ENCODE measurements at places on chromosomes 5 and 9.

GRCh38 chr9:35619800-35620158 lies 1.6 kb upstream of the CD72 start:
- DNase-seq: peak; percentile 56

DNA sequence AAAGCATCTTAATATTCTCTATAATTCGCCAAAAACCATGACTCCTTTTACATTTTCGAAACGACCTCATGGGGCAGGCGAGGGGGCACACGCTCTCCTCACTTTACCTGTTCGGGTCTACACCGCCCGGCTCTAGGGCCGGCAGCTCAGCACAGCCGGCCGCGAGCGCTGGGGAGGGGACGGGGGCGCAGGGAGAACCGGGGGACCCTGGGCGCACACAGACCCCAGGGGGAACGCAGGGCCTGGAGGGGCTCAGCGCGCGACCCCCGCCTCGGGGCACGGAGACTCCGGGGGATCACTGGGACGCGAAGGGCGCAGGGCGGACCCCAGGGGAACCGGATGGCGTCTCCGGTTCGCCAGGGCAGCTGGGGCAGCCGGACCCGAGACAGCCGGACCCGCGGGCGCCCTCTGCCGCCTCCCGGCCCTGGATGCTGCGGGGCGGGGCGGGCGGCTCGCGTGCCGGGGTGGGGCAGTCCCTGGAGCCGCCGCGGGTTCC lies at the start of gene AHRR:
Gene AHRR, plus strand, starts transcription at position 485 of the 496 bp plus-strand sequence. CDS start 22,189 bp downstream, outside the sequence.
- peak; percentile 48 for DNase-seq

- peak; percentile 20 for DNase-seq
Measured at GRCh38 chr9:120904061-120904977, 22.3 kb downstream of the TRAF1 start.

- no peak for DNase-seq
Measured at GRCh38 chr5:1012313-1012841, 3.8 kb downstream of the NKD2 start.

GRCh38 chr9:33850267-33850629 lies 33.3 kb downstream of the UBE2R2 start:
- DNase-seq: no peak

GRCh38 chr5:122959740-122960445 lies 76.6 kb downstream of the PPIC start:
- no peak for DNase-seq

GRCh38 chr5:115815006-115815692 lies 1.3 kb downstream of the CDO1 start:
- no peak for DNase-seq

DNA sequence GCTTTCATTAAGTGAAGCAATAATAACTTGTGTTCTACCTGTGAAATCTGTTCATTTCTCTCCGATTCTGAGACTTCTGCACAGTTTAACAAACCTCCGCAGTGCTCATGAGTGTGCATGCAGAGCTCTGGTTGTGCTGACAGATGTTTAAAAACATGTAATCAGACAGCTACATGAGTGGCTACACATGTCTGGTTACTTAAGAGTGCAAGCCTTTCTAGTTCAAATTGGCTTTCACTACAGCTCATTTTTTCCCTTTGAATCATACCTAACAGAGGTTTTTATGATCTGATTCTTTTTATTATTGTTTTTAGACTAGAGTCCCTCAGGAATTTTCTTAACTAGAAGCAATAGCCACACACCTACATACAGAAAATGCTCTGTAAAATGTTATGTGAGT lies 310.2 kb downstream of the ARRDC3 start:
- no peak for DNase-seq

DNA sequence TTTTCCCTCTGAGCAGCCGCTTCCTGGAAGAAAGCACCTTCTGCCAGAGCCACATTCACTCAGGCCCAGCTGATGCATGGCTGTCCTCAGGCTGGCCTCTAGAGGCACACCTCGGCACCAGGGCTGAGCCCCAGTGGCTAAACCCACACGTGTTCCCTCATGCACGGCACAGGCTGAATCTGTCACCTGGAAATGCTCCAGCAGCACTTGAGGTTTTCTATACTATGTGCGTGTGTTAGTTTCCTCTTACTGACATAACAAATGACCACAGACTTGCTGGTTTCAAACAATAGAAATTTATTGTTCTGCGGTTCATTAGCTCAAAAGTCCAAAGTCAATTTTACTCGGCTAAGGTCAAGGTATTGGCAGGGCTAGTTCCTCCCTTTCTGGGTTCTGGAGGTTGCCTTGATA lies 141.4 kb downstream of the LRRC70 start:
- no peak for DNase-seq

DNA sequence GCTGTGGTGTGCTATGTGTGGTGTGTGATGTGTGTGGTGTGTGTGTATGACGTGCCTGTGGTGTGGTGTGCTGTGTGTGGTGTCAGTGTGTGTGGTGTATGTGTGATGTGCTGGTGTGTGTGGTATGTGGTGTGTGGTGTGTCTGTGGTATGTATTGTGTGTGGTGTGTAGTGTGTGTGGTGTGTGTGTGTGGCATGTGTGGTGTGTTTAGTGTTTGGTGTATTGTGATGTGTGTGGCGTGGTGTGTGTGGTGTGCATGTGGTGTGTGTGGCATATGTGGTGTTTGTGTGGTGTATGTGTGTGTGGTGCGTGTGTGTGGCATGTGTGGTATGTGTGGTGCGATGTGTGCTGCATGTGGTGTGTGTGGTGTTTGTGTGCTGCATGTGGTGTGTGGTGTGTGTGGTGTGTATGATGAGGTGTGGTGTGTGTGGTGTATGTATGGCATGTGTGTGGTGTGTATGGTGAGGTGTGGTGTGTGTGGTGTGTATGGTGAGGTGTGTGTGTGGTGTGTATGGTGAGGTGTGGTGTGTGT lies 18.3 kb upstream of the RNU6ATAC start:
- no peak for DNase-seq
